NCI-H1105 treated with DMSO at 0.1 percent for 48 hours (cell line): ENCODE measurements at places on chromosomes 16 and 17.

GRCh38 chr17:57956291-57957119 lies 1.3 kb upstream of the CUEDC1 start:
- DNase-seq = no peak

- peak; percentile 51 for DNase-seq
Observed at GRCh38 chr16:73956587-73957494, 339.8 kb upstream of the PSMD7 start.

DNA sequence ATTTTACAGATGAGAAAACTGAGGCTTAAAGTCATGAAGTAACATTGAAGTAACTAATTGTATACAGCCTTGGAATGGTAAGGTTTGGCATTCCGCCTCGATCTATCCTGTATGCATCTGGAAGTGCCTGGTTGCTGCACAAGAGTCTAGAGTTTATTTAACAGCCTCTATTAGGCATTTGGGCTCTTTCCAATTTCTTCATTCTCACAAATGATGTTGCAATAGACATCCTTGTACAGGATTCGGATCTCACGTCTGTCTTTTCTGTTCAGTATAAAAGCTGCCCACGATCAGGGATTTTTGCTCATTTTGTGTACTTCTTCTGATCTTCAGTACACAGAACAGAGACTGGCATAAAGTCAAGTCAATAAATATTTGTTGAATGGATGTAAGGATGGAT lies 100.5 kb downstream of the AIPL1 start:
- DNase-seq = no peak

GRCh38 chr16:69397821-69398521 lies 12.2 kb upstream of the TERF2 start:
- no peak for DNase-seq

DNA sequence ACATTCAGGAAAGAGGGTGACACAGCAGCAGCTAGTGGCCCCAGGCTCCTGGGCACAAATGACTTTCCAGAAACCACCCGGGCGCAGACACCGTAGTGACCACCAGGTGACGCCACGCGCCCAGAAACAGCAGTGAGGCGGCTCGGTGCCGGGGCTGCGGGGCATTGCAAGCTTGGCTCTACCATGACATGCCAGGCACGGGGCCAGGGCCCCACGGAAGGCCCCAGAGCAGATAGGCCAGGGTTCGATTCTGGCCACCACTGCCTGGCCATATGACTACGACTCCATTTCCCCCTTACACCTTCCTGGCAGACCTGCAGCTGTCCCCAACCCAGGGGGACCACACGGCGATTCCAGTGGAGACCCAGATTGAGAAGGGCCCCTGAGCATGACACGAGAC lies 6.7 kb downstream of the RHBDF1 start:
- peak; percentile 30 for DNase-seq

DNA sequence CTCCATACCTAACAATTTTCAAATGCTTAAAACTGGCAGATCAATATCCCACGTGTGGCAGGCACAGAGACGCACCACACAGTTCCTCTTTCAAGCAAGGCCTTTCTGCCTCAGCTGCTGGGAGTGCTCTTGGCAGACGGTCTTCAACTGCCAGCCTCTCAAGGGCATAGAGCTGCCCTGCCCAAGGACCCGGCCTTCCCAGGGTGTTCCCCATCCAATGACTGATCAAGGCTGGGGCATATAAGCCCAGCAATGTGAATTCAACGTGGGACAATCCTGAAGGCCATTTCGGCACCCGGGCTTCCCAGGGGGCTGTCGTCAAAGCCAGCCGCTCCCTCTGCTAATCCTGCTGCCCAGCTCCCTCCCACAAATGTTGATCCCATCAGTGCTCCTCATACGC lies 107.1 kb downstream of the STX8 start:
- DNase-seq = no peak

DNA sequence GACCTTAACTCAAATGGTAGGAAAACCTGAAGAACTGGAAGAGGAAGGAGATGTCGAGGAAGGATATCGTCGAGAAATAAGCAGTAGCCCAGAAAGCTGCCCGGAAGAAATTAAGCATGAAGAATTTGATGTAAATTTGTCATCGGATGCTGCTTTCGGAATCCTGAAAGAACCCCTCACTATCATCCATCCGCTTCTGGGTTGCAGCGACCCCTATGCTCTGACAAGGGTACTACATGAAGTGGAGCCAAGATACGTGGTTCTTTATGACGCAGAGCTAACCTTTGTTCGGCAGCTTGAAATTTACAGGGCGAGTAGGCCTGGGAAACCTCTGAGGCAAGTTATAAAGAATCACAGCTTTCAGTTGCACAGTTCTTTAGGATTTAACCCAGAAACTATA lies 15.5 kb downstream of the ERCC4 start:
- no peak for DNase-seq

- no peak for DNase-seq
Observed at GRCh38 chr17:72351365-72351764, 230.5 kb downstream of the SOX9 start.

DNA sequence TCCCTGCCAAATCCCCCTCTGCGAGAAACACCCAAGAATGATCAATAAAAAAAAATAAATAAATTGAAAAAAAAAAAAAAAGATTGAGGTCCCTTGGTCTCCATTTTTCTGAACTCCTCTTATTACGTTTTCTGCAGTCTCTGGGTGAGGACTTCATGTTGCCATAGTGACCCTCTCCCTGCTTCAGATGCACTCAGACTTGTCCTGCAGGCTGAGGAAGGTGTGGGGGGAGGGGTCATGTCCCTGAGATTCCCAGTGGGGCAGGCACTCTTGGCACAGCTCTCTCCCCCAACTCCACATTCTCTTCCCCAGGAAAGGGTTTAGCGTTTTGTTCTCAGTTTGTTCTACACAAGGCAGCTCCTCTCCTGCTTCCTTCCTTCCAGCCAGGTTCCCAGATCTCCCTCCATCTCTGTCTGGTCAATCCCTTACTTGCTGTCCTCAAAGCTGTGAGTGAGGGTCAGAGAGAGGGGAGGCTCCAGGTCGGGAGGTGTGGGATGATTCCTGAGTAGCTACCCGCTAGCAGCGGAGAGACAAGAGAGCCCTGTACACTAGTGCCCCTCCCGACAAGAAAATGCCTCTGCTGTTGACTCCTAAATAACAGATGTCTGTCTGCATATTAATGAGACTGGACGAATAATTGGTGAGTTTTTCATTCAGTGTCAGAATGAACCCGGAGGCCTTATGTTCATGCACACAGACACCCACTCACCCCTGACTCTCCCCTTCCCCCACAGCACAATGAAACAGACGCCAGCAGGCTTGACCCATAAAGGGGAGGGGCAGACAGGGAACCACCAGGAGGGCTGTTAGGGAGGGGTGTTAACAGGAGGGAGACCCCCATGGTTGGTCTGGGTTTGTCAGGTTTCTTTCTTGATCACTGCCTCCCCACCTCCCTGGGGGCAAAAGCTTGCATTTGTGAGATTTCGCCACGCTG lies 9.2 kb downstream of the RND2 start:
- DNase-seq = peak; percentile 10

DNA sequence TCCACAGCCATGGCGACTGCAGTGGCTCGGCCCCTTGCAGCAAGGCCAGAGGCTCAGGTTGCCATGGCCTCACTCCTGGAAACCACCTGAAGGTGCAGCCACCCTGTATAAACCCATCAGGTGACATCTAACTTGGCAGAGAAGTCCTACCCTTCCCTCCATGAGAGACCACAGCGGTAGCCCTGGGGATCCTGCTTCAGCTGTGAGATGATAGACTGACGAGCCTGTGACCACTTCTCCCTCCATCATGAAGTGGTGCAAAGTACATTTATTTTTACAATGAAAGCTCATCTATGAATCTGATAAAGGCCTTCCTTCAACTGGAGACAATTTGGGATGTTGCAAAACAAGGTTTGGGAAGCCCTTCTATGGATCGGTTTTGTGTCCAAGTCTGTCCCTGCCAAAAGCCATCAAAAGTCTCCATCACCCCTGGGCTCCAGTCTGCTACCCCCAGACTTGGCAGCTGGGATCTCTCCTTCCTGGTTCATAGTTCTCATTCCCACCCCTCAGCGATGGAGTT lies 1.8 kb downstream of the ZACN start:
- DNase-seq = no peak

DNA sequence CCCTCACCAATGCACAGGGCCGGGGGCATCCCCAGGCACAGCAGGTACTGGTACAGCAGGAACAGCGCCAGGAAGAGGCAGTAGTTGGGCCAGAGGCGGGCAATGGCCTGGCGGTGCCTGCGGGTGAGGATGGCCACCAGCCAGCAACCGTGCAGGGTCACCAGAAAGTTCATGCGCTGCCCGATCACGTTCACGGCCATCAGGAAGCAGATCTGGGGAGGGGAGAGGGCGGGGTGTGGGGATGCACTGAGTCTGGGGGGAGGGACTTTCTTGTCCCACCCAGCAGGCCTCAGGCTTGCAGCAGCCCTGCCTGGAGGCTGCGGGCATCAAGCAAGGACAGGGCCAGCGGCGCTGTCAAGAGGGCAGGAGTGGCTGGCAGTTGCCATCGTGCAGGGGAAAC lies 25.4 kb downstream of the CTU2 start:
- no peak for DNase-seq

DNA sequence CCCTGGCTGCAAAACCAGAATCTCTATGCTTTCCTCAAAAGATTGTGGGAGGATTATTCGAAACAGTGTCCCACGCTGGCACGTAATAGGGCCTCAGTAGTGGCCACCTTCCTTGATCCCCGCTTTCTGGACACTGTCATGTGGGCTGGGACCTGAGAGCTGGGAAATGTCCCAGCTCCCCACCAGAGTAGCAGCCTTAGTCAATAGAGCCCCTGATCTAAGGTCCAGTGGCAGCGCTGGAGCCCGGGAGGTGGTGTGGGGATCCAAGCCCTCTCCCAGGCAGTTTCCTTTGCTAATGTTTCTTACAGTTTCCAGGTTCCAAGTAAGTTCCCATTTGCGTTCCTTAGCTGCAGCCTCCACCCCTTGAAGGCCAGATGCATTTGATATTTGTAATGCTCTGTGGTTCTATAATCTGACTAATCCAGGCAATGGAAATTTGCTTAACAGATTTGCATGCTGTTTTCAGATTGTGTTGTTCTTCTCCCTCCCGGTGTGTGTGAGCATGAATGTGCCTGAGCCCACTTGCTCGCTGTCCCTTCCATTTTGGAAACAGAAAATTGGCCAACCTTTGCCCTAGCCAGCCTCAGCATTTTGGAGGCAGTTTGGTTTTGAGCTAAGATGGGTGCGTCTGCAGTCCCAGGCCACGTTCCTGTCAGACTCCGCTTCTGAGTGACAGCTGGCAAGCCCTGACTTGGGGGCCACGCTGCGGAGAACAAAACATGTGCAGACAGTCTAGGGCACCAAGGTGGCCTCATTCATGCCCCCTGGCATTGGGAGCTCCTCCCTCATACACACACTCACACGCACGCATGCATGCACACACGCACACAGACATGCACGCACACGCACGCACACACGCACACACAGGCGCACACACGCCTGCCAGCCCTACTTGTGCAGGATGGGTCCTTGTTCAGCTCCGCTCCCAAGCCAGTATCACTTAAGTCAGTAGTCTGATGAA lies 69.4 kb downstream of the CCDC182 start:
- no peak for DNase-seq

DNA sequence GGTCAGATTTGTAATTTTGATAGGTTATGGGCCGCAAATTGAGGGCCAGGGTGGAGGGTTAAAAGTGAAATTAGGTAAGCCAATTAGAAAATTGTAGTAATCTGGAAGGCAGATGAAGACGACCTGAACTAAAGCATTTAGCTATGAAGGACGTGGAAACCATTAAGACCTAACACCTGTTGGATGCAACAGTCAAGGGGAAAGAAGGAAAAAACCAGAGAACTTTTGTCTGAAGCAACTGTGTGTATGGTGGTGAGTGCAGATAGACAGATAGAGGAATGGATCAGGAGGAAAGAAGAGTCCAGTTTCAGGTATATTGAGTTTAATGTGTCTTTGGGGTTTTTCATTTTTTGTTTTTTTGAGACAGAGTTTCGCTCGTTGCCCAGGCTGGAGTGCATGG lies 40.2 kb upstream of the MARCHF10 start:
- no peak for DNase-seq

- DNase-seq = no peak
Observed at GRCh38 chr17:9028988-9029570, 7.8 kb downstream of the NTN1 start.

GRCh38 chr17:13222975-13223374 lies 205.1 kb upstream of the ELAC2 start:
- peak; percentile 100 for DNase-seq

- DNase-seq = no peak
Observed at GRCh38 chr17:63984651-63985386, 12.1 kb upstream of the SCN4A start.

GRCh38 chr17:7242717-7243452 lies 636 bp upstream of the GABARAP start:
- DNase-seq = peak; percentile 96

DNA sequence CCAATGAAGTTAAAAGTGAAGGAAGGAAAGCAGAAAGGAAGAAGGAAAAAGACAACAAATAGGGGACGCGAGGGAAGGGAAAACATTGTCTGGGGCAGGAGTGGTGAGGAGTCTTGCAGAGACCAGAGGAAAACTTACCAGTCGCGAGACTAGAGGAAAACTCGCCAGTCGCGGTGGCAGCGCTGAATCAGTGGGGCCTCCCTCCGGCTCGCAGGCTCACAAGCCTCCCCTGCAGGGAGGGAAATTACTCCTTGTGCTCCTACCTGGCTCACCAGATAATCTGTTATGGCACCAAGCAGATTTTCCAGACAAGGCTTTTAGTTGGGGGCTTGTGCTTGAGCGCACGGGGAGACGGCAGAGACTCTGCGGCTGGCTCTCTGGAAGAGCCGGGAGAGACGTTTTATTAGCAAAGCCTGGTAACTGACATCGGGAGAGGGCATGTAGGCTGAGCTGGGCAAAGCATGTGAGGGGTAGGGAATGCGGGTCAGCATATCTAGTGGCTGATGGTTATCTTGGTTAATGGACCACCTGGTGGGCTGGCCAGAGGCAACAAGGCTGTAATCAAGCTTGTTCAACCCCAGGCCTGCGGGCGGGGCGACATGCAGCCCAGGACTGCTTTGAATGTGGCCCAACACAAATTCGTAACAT lies 37.1 kb downstream of the LCMT1 start:
- no peak for DNase-seq

GRCh38 chr17:69486779-69487637 lies 72.5 kb downstream of the MAP2K6 start:
- DNase-seq = no peak

- DNase-seq = peak; percentile 89
Observed at GRCh38 chr17:81119223-81120148, 45.8 kb upstream of the PVALEF start.

DNA sequence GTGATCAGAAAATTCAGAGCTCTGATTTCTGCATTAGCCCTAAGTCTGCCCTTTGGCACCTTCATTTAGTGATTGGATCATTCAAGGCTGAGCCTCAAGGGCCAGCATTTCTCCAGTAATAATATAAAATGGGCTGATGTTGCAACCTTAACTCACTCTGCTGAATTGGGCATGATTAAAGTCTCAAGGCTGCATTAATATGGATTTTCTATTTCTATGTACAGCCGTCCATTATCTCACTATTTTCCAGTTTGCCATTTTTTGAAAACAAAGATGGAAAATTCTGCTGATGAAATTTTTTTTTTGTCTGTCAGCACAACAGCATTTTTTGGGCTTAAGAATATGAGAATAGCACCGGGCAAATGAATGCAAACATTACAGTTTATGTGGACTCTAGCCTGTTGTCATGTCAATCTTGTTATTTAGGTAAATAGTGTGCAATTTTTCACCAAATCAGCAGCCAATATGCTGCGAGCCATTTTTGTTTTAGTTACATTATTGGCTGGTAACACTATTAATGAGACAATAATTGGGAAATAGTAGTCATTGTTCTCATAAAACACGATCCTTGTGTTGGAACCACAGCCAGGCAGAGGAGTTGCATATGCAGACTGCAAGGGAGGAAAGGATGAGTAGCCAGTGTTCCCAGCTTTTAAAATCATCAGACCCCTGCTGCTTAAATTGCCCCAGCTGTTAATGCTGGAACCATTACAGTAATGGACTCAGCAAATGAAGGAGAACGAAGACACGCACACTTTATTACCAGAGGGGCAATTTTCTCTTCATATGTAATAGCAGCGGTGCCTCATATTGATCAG lies 10.5 kb downstream of the FTO start:
- peak; percentile 85 for DNase-seq
